SK-MEL-5 (cell line): ENCODE measurements at places on chromosomes 1 and 21.

- no peak for DNase-seq
Measured at GRCh38 chr1:169676001-169676400, 35.4 kb downstream of the SELL start.

- DNase-seq: no peak
Measured at GRCh38 chr1:86155807-86156565, 586 bp downstream of the COL24A1 start.

GRCh38 chr1:98662356-98662670 lies 792 bp downstream of the SNX7 start:
- DNase-seq: peak; percentile 24

DNA sequence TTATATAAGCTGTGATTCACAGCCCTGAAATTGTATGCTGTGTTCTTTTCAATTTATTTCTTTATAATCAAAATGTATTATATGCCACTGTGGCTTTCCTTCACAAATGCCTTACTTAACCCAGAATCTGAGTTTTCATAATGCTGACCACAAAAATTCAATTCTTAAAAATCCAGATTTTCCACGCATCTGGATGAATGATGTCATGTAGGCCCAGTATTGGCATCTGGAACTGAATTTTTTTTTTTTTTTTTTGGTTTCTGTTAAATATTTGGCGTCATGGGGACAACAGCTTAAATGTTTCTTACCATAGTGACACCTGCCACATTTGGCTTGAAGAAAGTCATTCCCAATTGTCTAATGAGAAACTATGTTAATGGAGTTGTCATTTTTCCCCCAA lies 296.8 kb downstream of the TM2D1 start:
- DNase-seq: no peak

- no peak for DNase-seq
Measured at GRCh38 chr1:168903237-168903830, 174.3 kb upstream of the DPT start.
